Subcutaneous adipose tissue (tissue), 4 donors: ENCODE measurements at places on chromosomes 2 and 18. TPM values are rescaled to one million over a fixed set of nuclear protein-coding genes. Genes with fewer than 3 reads are reported as not detected.

Gene ADCYAP1
- total RNA-seq, result not detected

Gene PRKAG3
- total RNA-seq, result not detected

Gene RALBP1
- 79.9 TPM for total RNA-seq

Gene COQ10B
- 23.4 TPM for total RNA-seq

Gene MYO1B
- total RNA-seq, result 74.6 TPM

Gene WDR43
- 56.2 TPM for total RNA-seq
